IPS DF 6.9 (cell line): ENCODE measurements at places on chromosomes 12 and 14.
A peak's percentile ranks its signal among the peaks of the same experiment; 100 is the strongest.

DNA sequence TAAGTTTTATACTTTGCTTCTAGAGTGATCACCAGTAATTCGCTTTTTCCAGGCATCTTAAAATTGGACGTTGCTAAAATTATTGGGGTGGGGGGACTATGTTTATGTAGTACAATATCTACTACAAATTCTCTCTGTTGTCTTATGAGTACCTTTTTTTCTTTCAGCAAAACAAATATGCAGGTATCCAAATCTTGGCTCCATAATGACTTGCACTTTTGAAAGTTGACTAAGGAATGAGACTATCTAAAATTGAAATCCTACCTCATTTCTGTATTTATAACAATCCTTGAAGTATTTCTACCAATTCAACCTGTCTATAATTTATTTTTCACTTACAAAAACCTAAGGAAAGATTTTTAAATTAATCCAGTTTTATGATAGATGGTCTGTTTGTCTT, 2.4 kb downstream of the DYNC1H1 start:
- H3K27ac ChIP-seq, result no peak overlapping the region
- DNase-seq, result no peak
- no peak overlapping the region for H3K4me3 ChIP-seq
- no peaks in the 10 kb centered on the region for H3K4me1 ChIP-seq

GRCh38 chr14:97709552-97709951, 912.4 kb downstream of the VRK1 start:
- no peaks in the 10 kb centered on the region for H3K27me3 ChIP-seq
- H3K27ac ChIP-seq, result no peak overlapping the region
- DNase-seq, result no peak

DNA sequence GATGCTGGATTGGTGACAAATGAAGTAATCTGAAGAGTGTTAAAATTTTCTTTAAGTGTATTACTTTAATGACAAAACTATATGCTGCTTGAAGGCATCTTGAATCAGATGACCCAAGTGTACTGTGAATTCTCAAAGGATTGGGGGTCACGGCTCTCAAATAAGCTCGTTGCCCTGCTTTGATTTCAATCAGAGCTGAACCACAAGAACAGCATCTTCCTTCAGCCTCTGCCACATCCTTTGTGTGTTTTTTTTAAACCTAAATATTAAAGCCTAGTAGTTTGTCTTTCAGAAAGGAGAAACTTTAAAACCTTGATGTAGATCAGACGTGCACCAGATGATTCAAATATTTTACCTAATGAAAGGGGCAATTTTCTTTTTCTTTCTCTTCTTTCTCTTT, 11.7 kb downstream of the ELK3 start:
- no peak overlapping the region for H3K27ac ChIP-seq
- H3K4me1 ChIP-seq, result peaks cover 3% of the 10 kb centered on the region
- H3K36me3 ChIP-seq, result no peaks in the 10 kb centered on the region
- DNase-seq, result no peak
- H3K4me3 ChIP-seq, result no peak overlapping the region
- no peaks in the 10 kb centered on the region for H3K27me3 ChIP-seq

- no peak overlapping the region for H3K27ac ChIP-seq
- H3K36me3 ChIP-seq, result no peaks in the 10 kb centered on the region
- no peaks in the 10 kb centered on the region; the same call in 1 of the 2 replicates for H3K4me1 ChIP-seq
Measured at GRCh38 chr14:29820785-29821184, 106.9 kb downstream of the PRKD1 start.

DNA sequence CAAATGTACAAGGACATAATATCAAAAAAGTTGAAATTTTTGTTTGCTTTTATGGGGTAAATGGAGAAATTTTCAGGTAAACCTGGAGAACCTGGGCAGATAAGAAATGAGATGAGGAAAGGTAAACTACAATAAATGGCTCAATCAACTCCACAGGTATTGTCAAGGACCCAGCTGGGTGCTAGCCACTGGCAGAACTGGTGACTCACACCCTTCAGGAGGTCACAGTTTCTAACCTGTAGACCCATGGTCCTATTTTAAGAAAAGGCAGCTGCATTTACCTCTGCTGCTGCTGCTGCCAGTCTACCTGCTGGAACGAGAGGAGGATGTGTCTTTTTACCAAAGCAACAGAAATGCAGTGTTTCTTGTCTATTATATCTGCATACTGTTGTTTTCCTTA, 226.6 kb downstream of the ALG10B start:
- no peak overlapping the region for H3K27ac ChIP-seq
- H3K27me3 ChIP-seq, result no peaks in the 10 kb centered on the region

DNA sequence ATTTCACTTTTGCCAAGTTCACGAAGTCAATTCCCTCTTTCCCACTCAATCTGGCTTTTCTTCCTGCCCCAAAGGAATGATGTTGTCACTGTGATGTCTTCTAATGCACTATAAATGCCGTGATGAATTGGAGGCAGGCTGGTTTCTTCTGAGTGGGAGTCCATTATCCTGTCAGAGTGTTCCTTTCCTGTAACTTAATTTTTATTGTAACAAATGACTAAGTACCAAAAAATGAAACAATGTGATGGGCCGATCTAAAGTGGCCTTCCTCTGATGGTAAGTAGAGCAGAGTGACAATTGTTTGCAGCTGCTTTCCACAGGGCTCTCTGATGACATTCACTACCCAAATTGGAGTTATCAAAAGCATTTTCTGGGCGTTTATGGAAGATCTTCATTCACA, 22.2 kb downstream of the TMEM30B start:
- H3K27me3 ChIP-seq, result no peaks in the 10 kb centered on the region; the same call in 1 of the 2 replicates
- DNase-seq, result no peak
- H3K27ac ChIP-seq, result no peak overlapping the region
- H3K4me3 ChIP-seq, result no peak overlapping the region

- H3K27ac ChIP-seq, result no peak overlapping the region
- no peaks in the 10 kb centered on the region for H3K36me3 ChIP-seq
- no peak overlapping the region for H3K4me3 ChIP-seq
- no peak for DNase-seq
Measured at GRCh38 chr14:66641861-66642635, 134.1 kb downstream of the GPHN start.

GRCh38 chr12:496736-497135, 37.0 kb downstream of the B4GALNT3 start:
- no peaks in the 10 kb centered on the region for H3K27me3 ChIP-seq
- H3K36me3 ChIP-seq, result no peaks in the 10 kb centered on the region
- no peak overlapping the region for H3K27ac ChIP-seq
- DNase-seq, result no peak
- no peak overlapping the region for H3K4me3 ChIP-seq

GRCh38 chr14:72810201-72810600, 83.7 kb downstream of the DPF3 start:
- H3K36me3 ChIP-seq, result no peaks in the 10 kb centered on the region
- no peak overlapping the region for H3K27ac ChIP-seq
- no peaks in the 10 kb centered on the region; the same call in 1 of the 2 replicates for H3K27me3 ChIP-seq
- H3K4me3 ChIP-seq, result no peak overlapping the region

- H3K27me3 ChIP-seq, result no peaks in the 10 kb centered on the region
- H3K36me3 ChIP-seq, result no peaks in the 10 kb centered on the region
- H3K27ac ChIP-seq, result no peak overlapping the region
- DNase-seq, result no peak
Measured at GRCh38 chr14:74962046-74962445, 6.6 kb upstream of the PGF start.

DNA sequence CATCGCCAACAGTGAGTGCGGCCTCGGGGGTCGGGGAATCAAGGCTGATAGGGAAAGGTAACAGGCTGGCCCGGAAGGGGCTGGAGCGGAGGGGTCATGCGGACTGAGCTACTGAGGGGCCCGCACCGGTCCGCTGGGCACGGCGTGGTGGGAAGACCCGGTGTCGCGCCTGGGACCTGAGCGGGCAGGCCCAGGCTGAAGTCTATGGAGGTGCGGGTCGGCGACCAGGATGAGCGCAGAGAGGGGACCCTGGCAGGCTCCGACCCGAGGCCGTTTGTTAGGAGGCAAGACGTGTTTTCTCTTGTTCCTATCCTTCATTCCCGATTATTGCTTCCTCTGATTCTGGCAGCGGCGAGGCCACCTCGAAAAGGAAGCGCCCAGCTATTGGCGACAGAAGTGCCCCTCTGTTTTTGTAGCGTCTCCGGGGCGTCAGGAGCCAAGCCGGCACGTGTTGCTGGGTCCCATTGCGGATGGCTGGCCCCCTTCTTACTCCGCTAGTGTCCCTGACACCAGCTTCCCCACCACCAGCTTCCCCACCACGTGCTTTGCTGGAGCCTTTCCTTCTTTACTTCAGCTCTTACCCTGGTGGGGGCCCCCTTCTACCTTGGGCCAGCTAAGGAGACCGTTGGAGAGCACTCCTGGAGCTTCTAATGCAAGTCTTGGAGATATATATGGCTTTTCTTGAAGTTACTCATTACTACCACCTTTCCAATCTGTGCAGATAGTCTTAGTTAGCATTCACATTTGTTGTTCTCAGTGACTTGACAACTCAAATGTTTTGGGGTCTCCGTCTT, 653 bp downstream of the PA2G4 start:
- no peaks in the 10 kb centered on the region for H3K4me1 ChIP-seq
- H3K27me3 ChIP-seq, result no peaks in the 10 kb centered on the region
- peak overlapping the region; percentile 75 for H3K4me3 ChIP-seq
- no peak for DNase-seq

DNA sequence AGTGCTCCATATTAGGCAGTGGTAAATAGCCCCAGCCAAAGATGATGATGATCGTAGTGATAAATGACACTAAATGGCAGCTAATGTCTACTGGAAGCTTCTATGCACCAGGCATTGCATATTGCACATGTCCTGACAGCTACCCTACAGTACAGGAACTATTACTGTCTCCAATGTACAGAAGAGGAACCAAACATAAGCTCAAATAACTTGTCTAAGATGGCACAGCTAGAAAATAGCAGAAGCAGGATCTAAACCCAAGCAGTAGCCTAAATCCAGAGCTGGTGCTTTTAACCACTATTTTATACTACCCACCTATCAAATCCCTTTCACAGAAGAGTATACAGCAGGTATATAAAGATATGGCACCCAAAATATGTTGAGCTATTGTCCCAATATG, 28.9 kb downstream of the ESR2 start:
- H3K27me3 ChIP-seq, result no peaks in the 10 kb centered on the region; the same call in 1 of the 2 replicates
- H3K4me3 ChIP-seq, result no peak overlapping the region
- no peaks in the 10 kb centered on the region for H3K36me3 ChIP-seq
- no peak overlapping the region for H3K27ac ChIP-seq
- no peaks in the 10 kb centered on the region for H3K4me1 ChIP-seq

DNA sequence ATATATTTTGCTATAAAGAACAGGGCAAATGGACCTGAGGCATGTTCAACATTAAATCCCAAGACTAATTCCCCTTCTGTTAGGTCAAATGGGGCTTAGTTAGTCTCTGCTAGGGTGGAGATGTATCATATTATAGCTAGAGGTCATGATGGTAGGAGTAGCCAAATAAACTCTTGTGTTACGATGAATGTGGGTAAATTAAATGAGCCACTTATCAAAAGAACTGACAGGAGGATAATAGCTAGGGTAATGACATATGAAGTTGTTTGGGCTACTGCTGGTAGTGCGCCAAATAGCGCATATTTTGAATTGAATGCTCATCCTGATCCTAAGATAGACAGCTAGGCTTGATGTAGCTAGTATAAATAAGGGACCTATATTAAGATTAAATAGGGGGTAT, 445.0 kb downstream of the GXYLT1 start:
- no peak for DNase-seq
- H3K27me3 ChIP-seq, result no peaks in the 10 kb centered on the region
- H3K4me1 ChIP-seq, result no peaks in the 10 kb centered on the region

GRCh38 chr12:109652233-109652976, 61.2 kb upstream of the FAM222A start:
- H3K36me3 ChIP-seq, result no peaks in the 10 kb centered on the region
- H3K4me3 ChIP-seq, result no peak overlapping the region

DNA sequence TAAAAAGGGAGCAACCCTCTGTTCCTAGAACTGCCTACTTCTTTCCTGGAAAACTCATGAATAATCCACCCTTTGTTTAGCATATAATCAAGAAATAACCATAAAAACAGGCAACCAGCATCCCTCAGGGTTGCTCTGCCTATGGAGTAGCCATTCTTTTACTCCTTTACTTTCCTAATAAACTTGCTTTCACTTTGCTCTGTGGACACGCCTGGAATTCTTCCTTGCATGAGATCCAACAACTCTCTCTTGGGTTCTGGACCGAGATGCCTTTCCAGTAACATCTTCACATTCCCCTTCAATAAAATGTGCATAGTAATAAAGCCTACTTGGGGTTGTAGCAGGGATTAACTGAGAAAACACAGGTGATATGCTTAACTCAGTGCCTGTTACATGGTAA, 286.4 kb upstream of the AMIGO2 start:
- no peak overlapping the region for H3K27ac ChIP-seq
- H3K4me1 ChIP-seq, result no peaks in the 10 kb centered on the region
- no peak for DNase-seq

- DNase-seq, result no peak
- H3K4me3 ChIP-seq, result no peak overlapping the region
- no peaks in the 10 kb centered on the region for H3K27me3 ChIP-seq
- H3K4me1 ChIP-seq, result no peaks in the 10 kb centered on the region
- H3K36me3 ChIP-seq, result no peaks in the 10 kb centered on the region
- no peak overlapping the region for H3K27ac ChIP-seq
Measured at GRCh38 chr12:53684654-53685220, 8.9 kb upstream of the ATP5MC2 start.

DNA sequence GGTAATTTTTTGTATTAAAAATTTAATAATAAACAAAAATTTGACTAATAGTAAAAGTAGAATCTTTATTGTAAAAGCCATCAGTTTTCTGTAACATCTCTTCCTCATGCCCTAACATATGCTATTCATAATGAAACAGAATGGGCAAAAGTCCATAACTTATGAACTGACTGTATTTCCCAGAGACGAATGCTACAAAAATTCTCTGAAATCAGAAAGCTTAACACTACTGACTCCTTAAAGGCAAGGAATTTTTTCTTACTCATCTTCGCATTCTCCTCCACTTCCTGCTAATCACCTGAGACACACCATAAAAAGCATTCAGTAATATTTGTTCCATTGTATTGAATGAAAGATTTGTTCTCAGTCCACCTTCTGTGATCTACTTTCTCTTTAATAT, 17.6 kb downstream of the MON2 start:
- no peak overlapping the region for H3K27ac ChIP-seq
- H3K4me3 ChIP-seq, result no peak overlapping the region
- no peaks in the 10 kb centered on the region for H3K36me3 ChIP-seq
- DNase-seq, result no peak
- H3K4me1 ChIP-seq, result no peaks in the 10 kb centered on the region

GRCh38 chr12:94650143-94651056, at the start of gene TMCC3:
Gene TMCC3, minus strand, starts transcription at chr12:94650557. Its CDS starts 127 bp downstream, at chr12:94650430.
- no peaks in the 10 kb centered on the region for H3K36me3 ChIP-seq
- H3K27me3 ChIP-seq, result peaks cover 6% of the 10 kb centered on the region; the same call in 1 of the 2 replicates
- H3K4me1 ChIP-seq, result no peaks in the 10 kb centered on the region
- peak within 1 kb of the TSS; percentile 79; the same call in 1 of the 2 replicates for H3K4me3 ChIP-seq
- no peak within 1 kb of the TSS for H3K27ac ChIP-seq

- peaks cover 7% of the 10 kb centered on the region; the same call in 1 of the 2 replicates for H3K4me1 ChIP-seq
- H3K27me3 ChIP-seq, result no peaks in the 10 kb centered on the region
- no peaks in the 10 kb centered on the region for H3K36me3 ChIP-seq
- H3K27ac ChIP-seq, result no peak overlapping the region
- H3K4me3 ChIP-seq, result no peak overlapping the region
Measured at GRCh38 chr14:61179796-61180398, 101.2 kb downstream of the TMEM30B start.
